Liver (tissue), 10 donors: ENCODE measurements at places on chromosomes 1 and 21.
A peak's percentile ranks its signal among the peaks of the same experiment; 100 is the strongest.

DNA sequence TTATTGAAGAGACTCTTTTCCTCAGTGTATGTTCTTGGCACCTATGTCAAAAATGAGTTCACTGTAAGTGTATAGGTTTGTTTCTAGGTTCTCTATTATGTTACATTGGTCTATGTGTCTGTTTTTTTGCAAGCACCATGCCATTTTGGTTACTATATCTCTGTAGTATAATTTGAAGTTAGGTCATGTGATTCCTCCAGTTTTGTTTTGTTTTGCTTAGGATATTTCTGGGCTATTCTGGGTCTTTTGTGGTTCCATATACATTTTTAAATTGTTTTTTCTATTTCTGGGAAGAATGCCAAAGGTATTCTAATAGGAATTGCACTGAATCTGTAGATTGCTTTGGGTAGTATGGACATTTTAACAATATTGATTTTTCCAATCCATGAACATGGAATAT lies 13.2 kb downstream of the TMED5 start:
- DNase-seq: no peak

DNA sequence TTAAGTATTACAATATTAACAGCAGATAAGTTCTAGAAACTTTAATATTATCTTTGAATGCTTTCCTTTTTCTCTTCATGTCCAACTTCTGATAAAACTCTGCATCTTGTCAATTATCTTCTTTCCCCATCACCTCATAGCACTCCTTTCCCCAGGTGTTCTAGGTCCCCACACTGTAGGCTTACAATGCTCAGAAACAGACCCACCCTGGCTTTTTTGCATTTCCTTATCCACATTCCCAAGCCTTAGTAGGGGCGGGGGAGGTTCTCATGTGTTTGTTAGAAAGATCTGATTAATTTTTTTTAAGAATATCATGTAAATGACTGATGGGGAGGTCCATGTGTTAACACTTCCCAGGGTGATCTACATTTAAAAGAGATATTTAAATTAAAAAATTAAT lies 63.9 kb downstream of the PLPPR4 start:
- DNase-seq: no peak

DNA sequence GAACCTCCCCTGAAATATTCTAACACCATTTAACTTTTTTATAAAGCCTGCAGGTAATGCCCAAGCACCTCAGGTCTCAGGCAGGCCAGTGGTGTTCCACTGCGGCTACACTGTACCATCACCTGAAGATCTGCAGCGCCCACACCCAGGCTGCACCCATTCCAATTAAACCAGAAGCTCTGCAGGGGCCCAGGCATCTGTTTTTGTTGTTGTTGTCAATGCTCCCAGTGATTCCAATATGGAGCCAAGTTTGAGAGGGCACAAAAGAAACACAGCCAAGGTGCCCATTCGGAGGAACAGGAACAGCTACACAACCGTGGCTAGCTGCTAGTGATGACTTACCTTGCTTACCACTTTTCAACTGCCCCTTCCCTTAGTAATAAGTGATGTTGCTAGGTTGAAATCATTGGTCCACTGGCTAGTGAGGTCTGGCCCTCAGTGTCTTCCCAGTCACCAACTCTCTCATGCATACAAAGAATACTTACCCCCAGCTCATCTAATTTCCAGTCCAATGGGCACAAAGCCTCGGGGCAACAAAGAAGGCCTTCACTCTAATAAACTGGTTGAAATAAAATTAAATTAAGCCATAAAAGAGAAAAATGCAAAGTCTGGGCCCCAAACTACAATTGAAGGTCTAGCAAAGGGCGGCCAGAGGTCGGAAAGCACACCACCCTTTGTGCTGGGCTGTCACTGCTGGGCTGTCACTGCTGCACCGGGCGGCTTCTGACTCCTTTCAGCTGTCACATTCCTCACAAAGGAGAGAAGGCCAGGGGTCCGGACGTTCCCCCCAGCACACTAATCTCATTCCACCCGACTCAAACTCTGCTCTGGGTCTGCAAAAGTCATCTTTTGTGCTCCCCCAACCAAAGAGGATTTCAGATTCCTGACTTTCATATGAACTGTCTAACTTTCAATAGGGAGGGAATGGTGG lies 34.9 kb downstream of the SIPA1L2 start:
- no peak for DNase-seq

GRCh38 chr1:245195398-245195797 lies 40.6 kb downstream of the KIF26B start:
- no peak for DNase-seq

GRCh38 chr1:67612788-67613241 lies 72.2 kb upstream of the GADD45A start:
- no peak for DNase-seq

DNA sequence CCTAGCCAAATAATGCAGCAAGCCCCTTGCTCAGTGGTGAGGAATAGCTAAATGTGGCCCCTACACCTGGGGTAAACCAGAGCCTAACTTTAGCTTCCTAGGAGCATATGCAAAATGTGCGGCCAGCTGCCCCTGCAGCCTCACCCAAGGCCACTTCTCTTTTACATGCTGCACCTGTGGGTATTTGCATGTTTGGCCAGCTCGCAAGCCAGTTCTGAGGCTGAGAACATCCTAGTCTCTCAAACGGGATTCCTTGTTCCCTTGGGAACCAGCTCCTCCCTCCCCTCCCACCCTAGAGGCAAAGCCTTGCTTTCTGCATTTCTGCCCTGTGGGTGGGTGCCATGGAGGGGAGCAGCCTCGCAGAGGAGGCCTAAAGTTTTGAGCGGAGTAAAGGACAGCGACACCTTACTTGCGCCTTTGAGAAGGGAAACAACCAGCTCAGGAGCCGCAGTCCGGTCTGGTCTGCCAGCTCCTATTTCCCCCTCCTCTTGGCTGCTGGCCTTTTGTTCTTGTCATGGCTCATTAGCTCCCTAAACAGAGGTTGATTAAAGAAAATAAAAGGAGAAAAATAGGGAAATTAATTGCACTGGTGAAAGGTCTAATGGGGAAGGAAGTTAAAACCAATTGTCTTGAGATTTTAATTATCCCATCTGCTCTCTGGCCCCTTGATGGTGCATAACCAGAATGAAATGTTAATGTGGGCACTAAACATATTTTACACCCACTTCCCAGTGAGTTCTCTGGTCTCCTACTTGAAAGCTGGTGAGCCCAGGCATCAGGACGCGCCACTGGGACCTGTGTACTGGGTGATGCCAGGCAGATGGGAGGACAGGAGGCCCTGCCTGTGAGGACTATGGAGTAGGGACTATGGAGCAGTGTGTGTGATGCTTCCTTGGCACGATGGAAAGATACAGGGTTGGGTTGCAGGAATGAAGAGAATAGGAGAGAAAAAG lies 68.7 kb downstream of the TEX35 start:
- DNase-seq: no peak

- DNase-seq: no peak
Measured at GRCh38 chr1:38525343-38526043, 334.1 kb downstream of the RRAGC start.

DNA sequence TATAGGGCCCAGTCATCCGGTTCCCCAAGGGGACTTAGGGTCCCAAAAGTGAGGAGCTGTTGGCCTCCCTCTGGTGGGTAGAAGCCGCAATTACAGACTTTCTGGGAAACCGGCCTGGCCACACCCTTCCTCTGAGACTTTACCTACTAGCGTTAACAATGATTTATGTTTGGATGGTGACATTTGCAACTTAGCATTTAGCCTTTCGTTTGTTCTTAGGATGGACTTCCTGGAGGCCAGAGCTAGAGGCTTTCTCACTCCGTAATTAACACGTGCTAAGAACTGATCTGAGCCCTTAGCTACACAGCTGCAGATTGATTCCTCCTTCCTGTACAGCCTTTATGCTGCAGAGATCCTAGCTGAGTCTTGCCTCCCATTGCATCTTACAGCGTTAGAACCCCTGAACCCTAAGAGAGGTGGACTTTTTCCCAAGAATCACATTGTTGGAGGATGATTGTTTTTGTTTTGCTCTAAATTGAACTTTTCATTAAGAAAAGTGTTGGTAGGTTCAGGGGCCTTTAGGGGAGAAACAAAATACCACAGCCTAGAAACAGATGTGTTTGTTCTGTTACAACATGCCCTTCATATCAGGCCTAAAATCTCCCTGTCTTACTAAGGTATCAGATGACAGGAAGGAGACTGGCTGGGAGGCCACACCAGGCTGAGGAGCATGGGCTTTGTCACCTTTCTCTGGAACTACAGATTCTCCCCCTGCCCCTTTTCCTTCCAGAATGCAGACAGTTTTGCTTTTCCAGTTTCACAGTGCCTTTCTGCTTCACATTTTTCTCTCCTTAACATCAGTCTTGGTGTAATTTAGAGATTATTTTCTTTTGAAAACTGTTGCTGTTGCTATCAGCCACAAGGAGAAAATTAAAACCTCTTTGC lies 1.9 kb downstream of the S100A11 start:
- peak; percentile 53 for DNase-seq

DNA sequence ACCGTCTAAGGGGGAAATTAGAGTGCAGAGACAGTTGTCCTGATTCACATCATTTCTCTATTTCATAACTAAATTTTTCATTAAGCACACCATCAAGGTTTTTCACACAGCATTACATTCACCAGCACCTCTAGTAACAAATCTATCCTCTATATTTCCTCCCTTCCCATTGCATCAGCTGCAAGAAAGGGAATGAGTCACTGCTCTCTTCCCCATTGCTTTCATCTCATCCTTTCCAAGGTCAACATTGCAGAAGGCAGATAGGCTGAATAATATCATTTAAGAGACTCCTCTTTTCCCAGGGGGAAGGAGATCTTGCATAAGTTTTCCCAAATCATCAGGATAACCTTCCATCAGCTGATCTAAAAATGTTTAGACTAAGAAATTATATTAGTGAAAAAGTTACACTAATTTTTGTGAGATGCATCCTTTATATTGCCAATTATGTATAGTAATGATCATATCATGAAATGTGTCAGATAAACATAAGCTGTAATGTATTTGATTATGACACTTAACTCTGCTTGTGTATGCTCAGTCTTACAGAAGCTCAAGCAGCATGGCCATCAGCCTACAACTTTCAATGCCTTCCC lies 4.3 kb downstream of the INTS7 start:
- DNase-seq: no peak

DNA sequence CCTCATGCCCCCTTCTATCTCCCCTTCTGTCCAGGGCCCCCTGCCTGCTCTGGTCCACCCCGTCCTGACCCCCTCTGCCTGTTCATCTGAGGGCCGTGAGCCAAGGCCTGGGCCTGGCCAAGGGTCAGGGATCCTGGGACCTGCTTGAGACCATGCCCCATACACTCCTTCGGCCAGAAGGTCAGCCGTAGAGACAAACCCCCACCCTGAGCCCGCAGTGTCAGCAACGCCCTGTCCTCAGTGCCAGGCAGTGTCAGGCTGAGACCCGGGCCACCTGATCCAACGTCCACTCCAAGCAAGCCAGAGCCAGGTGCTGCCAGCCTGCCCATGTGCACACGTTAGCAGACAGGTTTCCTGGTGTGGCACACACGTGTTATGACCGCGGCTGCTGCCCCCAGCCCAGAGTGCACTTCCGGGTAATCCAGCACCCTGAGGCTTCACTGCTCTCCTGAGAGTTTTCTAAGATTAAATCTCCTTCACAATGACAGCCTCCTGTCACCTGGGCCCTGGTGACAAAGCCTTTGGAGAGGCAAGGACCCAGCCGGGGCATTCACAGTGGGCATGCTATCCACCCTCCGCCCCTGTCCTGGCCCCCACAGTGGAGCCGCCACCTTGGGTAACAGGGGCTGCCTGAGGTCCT lies 10.1 kb upstream of the SAMD11 start:
- DNase-seq: no peak

GRCh38 chr1:6052543-6053205 lies 7.0 kb downstream of the KCNAB2 start:
- DNase-seq: peak; percentile 67

DNA sequence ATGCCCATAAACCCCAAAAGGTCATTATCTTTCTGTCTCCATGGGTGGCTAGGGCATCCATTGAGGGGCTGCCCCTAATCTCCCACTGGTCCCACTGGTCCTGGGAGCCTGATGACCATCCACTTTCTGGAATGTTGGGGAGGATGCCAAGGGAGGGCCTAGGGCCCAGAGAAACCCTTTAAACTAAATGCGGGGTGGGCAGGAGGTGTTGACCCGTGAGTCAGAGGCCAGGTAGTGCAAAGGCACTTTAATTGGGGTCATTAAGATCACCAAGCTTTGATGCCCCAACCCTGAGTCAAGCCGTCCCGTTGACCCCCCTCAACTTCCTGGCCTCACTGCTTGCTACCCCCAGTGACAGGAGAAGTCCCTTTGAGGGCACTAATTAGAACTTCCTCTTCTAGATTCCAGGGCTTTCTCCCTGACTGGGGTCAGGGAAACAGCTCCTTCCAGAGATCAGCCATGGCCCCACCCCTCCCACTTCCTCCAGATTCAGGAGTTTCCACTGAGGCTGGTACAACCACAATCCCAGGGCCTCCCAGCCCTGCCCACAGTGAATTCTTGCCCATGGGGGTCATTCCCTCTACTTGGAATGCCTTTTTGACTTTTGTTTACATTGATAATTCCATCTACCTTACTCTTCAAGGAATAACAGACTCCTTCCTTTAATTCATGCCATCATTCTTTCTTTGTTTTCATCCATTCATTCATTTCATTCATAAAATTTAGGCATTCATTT lies 15.5 kb upstream of the SERINC2 start:
- no peak for DNase-seq

DNA sequence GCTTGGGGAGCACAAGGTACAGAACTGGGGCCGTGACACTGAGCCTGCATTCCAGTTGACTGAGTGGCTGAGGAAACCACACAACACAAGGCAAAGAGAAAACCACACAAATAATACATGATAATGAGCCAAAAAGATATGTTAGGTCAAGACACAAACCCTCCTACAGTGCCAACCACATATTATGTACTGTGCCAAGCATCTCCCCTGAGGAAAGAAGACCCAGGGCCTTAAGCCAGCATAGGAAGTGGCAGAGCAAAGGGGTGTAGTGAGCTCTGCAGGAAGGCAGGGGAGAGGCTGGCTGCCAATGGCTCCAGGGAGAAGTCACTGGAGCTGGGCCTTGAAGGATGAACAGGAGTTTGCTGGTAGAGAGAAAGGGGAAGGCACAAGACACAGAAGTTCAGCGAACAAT lies 28.2 kb downstream of the CTNNBIP1 start:
- DNase-seq: no peak

- DNase-seq: no peak
Measured at GRCh38 chr21:22795091-22795490, 1796.9 kb downstream of the NCAM2 start.

DNA sequence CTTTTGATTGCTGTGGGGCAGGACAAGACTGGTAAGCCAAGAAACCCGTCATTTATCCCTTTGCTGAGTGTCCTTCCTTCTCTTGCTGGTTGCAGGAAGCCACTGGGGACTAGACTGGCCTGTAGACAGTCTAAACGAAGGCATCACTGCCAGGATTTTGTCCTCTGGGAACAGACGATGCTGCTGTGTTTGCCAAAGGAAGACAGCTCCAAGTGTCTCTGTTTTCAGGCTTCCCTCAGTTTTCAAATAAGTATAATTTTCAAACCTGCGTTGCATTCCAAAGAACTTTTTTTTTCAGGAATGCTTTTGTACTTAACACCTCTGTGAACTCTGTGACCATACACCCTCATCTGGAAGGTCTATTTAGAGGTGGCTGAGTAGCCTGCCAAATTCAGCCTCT lies 269.4 kb downstream of the HLX start:
- no peak for DNase-seq
